ENCODE measurements at places on chromosomes 12 and 14.

DNA sequence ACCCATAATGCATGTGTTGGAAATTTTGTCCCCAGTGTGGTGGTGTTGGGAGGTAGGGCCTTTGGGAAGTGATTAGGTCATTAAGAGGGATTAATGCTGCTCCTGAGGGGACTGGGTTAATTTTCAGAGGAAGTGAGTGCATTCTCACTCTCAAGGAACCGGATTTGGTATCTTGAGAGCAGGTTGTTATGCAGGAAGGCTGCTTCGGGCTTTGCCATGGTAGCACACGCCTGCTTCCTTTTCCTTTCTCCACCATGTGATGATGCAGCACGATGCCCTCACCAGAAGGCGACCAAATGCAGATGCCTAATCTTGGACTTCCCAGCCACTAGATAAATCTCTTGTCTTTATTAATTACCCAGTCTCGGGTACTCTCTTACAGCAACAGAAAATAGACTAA lies 257.1 kb downstream of the SSPN start:
- DNase-seq: no peak

DNA sequence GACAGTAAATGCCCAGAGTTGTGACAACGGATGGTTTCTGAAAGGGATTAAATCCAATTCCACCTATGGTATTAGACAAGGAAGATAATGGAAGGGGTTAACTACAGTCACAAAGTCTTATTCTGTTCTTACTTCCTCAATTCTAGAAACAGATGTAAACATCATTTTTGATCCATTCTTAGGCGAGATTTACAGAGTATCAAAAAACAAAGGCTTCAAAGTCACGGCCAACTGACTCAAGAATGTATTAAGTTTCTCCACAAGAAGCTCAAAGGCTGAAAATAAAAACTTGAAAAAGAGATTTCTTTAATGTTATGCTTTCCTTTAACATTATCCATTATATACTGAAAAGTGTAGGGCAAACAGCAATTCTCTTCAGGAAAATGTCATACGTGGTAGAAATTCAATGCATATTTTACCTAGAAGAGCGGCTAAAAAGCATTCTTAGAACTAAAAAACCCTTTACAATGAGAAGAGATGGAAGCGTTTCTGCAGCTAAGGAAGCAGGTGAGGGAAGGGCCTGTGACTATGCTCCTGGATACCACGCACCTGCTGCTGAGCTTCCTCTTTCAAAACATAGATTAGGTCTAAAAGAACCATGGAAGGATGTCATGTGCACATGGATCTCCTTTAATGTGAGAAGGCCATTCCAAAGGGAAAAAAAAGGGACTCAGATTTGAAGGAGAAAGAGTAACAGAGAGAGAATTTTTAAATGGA lies 185.8 kb downstream of the STXBP6 start:
- DNase-seq: no peak

DNA sequence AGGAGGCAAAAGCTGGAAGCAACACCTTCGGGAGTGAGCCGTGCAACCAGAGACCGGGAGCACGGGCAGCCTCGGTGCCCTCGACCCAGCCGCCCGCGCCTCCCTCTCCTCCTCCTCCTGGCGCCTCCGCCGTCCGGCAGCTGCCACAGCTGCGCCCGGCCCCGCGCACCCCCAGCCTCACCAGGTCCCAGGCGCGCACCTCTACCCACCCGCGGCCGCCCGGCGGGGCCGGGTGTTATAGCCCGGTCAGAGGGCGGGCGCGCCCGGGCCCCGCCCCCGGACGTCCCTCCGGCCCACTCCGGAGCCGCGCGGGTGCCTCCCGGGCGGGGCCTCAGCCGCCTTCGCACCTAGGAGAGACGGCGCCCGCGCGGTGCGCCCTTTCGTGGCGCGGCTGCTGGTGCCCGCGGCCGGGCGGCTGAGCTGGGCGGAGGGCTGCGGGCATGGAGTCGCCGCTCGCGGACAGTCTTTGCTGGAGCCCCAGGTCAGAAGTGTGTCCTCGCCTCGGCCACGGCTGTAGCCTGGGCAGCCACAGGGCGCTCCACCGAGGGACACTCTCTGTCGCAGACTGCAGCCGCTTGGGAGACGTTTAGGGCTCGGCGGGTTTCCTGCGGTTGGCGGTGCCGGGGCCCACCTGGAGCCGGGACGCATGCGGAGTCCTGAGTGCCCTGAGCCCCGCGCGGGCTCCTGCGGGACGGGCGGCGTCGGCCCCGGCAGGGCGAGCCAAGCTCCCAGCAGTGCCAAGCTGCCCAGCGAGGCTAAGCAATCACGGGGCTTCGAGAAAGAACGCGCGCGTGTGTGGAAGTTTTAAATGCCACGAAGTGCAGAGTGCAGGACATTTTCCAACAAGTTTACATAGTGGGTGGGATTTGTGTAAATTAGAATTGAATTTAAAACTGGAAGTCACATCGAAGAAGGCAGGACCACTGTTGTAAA lies at the start of gene CPM:
CPM (minus strand) TSS at position 211 of the 933 bp plus-strand sequence. CDS start 334 bp downstream, outside the sequence.
- peak; percentile 90 for DNase-seq

DNA sequence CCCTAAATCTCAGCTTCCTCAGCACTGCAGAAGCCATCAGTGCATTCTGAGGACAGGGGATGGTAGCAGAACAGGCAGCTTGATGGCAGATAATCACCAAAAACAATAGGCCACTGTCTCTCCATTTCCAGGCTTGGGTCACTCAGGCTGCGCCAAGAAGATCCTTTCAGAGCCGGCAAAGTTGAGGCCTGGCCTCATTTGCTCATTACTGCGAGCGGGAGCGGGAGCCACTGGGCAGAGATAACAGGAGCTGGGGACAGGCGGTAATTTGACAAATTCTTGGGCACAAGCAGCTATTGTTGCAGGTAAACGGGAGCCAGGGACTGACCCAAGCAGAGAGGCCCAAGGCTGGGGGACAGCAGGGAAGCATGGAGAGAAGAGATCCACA lies 2.1 kb downstream of the MSI1 start:
- DNase-seq: no peak

DNA sequence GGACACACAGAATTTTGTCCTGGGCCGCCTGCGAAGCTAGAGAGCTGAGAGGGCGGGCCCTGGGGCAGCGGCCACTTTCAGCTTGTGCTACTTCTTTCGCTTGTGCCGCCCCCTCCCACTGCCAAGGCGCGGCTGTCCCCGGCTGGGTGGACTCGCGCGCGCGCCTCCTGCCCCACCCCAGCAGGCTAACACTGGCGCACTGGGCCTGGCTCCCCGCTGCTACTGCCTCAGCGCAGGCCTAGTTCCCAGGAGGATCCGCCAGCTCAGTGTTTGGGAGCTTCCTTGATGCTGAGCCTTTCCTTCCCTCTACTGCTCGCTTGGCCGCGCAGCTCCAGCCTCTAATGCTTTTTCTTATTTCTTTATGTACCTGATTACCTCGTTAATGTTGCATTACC lies 27.4 kb upstream of the METAP2 start:
- peak; percentile 1 for DNase-seq

DNA sequence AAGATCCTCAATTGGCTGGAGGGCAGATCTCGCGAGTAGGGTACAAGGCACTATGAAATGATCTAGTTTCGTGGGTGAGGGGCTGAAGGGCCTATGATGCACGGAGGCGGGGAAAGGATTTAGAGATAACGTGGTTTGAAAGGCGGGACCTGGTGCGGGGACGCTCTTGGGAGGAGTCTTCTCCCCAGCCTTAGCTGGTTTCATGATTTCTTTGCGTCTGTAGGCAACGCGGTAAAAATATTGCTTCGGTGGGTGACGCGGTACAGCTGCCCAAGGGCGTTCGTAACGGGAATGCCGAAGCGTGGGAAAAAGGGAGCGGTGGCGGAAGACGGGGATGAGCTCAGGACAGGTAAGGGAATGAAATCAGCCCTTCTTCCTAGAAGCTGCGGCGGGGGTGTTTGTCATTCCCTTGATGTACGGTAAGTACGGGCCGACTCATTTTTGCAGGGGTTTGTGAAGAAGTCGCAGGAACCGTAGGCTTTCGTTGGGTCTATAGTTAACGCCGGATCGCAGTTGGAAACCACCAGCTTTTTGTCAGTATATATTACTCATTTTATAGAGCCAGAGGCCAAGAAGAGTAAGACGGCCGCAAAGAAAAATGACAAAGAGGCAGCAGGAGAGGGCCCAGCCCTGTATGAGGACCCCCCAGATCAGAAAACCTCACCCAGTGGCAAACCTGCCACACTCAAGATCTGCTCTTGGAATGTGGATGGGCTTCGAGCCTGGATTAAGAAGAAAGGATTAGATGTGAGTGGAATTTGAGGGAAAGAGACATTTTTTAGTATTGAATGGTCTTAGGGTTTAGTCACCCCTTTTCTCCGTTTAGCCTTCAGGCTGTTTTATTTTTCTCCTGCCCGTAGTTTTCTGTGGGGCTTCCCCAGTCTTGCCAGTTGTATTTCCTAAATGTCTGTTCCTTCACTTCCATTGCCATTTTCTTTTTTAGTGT lies 602 bp downstream of the APEX1 start:
- DNase-seq: no peak

- no peak for DNase-seq
Observed at GRCh38 chr14:74980731-74981461, 21.8 kb upstream of the EIF2B2 start.

DNA sequence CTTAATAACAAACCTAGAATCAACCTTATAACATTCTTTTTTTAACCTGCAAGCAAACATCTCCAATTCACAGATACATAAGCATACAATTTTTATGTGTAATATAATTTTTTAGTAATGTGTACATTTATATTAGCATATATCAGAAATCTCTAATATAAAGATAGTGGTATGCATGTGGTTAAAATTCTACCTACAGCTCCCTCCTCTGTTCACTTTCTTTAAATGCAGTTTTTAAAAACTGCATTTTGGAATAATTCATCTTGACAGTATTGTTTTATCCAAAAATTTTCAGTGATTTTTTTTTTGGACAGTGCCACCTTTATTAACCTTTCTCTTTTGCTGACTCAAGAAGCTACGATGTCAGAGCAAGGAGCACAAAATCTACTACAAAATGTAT lies 13.2 kb upstream of the RXYLT1 start:
- no peak for DNase-seq

- peak; percentile 50 for DNase-seq
Observed at GRCh38 chr12:49824895-49825294, 3.3 kb downstream of the NCKAP5L start.

DNA sequence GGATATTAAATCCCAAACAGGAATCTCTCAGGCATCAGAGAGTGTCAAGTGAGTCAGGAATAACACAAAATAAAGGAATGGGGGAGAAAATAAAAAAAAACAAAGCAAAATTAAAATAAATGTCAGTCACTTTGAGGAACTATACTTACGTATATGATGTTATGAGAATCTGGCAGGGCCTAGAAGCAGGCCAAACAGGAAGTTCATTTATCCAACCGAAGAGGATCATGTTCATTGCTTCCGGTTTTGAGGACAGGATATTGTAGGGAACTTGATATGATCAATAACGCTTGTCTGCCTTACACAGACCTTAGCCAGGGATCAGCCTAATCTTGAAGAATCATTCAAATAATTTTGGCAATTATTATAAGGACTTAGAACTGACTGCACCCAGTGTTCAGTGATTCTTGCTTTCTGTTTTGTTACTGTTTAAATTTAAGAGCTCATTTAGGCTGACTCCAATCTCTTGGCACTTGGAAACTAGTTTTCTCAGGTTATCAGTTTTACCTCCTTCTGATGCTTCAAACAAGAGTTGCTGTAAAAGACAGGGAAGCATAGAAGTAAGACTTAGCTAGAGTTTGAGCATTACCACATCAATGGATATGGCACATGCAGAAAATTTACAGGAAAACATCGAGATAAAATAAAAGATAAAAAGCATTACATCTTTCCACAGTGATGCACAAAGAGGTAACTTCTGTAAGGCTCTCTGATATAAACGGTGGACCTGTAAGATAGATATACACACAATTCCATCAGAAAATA lies 53.4 kb downstream of the ZFC3H1 start:
- DNase-seq: no peak

DNA sequence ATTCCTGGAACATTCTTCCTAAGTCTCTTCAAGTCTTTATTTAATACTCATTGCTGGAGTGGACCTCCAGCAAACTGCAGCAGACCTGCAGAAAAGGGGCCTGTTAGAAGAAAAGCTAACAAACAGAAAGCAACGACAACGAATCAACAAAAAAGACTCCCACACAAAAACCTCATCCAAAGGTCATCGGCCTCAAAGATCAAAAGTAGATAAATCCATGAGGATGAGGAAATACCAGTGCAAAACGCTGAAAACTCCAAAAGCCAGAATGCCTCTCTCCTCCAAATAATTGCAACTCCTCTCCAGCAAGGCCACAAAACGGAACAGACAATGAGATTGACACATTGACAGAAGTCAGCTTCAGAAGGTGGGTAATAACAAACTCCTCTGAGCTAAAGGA lies 472.2 kb downstream of the C12orf50 start:
- no peak for DNase-seq

GRCh38 chr12:58537278-58537677 lies 383.0 kb downstream of the LRIG3 start:
- DNase-seq: no peak

GRCh38 chr14:102805371-102805891 lies 28.2 kb downstream of the TRAF3 start:
- no peak for DNase-seq

- no peak for DNase-seq
Observed at GRCh38 chr12:108825201-108825950, 32.0 kb downstream of the SSH1 start.

DNA sequence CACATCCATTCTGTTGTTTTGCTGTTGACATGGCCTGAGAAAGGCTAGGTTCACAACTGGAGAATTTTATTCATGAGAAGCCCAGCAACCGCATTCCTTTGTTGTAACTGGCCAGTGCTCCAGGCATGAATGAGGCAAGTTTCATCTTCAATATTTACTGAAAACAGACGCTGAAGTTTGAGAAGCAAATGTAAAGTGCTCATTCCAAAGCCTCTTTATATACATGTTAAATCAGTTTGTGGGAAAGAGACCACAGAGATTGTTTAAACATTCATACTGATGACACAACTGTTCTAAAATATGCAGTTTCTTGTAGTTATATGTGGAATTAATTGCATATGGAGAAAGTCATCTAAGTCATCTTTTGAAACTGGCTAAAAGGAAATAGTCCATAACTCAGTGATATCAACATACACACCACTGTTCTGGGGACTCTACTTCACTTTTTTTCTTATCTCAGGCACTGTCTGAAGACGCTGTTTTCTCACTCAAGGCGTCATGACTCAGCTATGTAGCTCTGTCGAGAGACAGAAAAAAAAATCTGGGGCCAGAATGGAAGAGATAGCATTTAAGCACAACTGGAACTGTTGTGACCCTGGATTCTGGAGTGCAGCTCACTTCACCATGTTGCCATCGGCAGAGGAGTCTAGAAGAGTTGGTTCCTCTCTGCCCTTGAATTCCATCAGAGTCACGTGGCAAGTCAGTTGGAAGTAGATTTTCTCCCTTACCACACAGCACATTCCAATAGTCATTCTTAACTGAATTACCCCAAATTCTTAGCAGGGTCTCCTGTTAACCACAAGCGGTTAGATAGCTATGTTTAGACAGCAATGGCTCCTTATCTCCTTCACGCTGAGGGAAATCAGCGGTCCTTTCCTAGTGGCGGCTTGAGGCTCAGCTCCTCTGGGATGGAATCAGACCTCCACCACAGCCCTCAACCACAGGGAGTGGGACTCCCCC lies 258.4 kb upstream of the HMGA2 start:
- DNase-seq: no peak

GRCh38 chr12:67697967-67698366 lies 49.4 kb downstream of the DYRK2 start:
- no peak for DNase-seq

GRCh38 chr12:24083838-24084237 lies 134.4 kb upstream of the SOX5 start:
- DNase-seq: no peak
